Epithelial cell of prostate (primary cell): ENCODE measurements at places on chromosomes 5 and 9.

DNA sequence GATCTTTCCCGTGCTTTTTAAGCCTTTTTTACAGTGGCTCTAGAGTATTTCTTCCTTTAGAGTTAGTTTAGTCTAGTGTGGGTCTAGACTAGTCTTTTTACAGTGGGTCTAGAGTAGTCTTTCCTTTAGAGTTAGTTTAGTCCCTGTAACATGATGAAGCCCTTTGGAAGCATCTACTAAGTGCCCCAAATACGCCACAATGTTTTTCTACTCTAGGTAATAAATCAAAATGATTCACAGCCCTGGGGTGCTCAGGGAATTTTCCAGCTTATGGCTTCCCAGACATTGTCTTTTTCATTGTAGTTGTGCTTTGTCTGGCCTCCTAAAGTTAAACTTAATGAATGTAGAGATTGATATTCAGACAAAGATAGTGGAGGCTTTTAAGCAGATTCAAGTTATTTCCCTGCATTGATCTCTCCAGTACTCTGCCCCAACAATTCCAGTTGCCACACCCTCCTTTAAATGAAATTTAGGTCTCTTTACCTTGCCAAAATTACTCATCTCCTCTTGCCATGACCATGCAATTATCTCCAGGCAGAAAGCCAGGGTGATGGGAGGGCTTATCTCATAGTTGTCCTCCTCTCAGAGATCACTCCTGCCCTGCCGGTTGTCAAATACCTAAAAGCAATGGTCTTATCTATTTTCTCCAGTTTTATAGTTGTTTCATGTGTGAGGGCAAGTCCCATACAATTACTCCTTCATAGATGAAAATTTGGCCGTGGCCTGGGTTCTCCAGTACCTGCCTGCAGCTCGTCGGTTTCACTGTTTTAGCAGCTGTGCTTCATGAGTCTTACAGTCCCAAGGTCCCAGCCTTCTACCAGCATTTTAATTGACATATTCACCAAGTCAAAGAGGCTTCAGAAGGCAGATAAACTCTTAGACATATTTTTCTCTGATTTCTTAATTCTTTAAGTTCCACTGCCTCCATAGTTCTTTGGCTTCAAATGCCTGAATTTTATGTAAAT is 794.0 kb upstream of the COX7C start:
- no peak for DNase-seq

GRCh38 chr5:148834689-148835088 is 8.3 kb downstream of the ADRB2 start:
- no peak for DNase-seq

DNA sequence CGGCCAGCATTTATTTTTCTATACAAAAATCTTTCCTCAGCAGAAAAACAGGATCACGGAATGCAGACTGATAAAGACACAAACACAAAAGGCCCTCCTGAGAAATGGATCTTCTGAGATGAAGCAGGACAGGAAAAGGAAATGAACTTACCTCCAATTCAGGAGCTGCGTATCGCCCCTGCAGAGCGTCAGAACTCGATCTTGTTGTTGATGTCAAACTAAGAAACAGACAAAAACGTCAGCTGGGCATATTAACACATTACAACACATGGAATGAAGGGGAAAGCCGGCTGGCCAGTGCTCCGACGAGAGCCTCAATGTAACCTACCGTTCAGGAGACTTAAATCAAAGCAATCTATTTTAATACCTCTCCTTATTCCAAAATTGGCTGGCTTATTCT is 105.1 kb downstream of the SERINC5 start:
- DNase-seq, result no peak

GRCh38 chr5:128920345-128921215 is 44.7 kb upstream of the SLC27A6 start:
- DNase-seq, result peak; percentile 66

GRCh38 chr9:16000811-16001210 is 448.0 kb downstream of the CCDC171 start:
- no peak for DNase-seq

DNA sequence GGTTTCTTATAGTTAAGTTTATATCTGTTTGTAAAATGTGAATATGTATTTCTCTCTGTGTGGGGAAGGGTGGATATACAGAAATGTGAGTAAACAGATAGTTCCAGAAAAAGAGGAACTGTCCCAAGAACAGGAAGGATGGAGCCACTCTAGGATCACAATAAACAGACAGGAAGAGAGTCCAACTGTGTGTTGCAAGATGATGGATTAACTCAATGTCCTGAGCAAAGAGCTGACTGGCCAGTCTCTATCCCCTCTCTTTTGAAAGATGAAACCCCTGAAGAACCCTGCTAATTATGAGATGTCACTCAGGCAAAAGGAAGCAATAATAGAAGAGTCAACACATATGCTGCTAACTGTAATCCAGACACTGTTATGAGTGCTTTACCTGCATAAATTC is 202.7 kb downstream of the SEMA6A start:
- DNase-seq, result no peak

DNA sequence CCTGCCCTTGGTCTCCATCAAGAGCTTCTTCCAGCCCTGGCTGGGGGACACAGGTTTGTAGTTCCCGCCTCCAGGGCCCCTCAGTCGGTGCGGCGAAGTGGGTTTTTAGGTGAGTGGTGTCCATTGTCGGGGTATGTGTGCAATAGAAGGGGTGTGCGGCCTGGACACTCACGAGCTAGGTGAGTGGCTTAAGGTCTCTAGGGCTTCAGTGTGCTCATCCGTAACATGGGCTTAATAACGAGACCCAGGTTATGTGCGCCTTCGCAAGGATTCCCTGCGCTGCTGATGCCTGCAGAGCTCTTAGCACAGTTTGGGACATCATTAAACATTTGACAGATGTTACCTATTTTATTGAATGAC is 656 bp downstream of the CEP78 start:
- no peak for DNase-seq

GRCh38 chr5:149886692-149887470 is 57.7 kb downstream of the PDE6A start:
- DNase-seq, result no peak

DNA sequence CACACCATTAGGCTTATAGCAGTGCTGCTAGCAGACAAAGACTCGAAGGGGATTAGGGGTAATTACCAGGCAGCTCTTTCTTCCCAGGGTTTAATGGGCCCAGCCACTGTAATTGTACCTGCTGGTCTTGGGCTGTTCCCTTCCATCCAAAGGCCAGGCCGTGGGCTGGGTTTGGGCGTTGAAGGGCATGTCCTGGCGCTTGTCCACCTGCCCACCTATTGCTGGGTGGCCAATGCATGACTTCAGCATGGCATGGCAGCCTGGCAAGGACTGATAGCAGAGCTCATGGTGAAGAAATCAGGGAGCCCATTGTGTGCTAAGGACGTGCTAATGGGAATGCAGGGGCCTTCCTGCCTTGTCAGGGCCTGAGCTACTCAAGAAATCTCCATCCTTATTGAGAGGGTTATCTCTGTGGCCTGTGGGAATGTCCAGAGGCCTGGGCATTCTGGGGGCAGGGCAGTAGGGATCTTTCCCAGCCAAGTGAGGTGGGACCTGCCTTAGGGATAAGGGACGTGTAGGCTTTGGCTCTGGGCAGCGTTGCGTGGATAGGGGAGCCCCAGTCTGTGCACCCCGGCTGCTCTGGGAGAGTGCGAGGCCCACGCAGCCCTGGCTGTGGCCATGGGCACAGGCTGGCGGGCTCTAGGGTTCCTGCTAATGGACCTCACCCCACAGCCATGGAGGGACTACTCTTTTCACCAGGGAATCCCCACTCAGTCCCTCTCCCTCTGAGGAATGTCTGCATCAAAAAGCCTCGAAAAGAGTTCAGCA is 116.1 kb upstream of the PITX1 start:
- no peak for DNase-seq

DNA sequence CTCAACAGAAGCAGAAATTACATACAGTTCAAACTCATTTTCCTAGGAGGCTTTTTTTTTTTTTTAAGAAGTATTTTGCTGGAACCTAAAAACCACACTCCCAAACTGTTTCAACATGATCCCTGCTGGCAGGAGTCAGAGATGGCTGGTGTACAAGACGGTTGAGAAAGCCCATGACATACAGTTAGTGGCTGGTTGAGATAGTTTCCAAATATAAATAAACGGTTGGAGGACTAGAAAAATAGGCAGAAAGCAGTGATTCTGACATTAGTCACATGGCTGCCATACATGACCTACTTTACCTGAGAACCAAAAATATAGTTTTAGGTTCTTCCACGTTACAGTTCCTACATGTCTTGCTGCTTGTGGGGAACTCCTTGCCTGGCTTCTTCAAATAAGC is 31.7 kb upstream of the BASP1 start:
- no peak for DNase-seq

DNA sequence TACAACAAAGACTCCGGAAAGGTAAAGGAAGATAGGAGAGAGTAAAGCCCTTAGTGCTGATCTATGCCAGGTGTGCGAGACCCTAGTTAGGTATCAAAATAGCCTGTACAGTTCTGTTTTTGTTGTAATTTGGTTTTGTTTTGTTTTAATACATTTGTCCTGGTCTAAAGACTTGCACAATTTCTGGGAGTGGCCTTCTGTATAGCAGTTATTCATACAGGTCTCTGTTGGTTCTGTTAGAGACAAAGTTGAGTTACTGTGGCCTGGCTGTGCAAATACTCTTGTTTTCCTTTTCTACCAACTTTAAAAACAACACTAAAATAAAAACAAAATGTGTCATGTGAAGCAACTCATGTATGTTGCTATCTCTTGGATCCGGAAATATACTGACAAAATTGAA is 163.6 kb downstream of the COMMD10 start:
- DNase-seq, result no peak

DNA sequence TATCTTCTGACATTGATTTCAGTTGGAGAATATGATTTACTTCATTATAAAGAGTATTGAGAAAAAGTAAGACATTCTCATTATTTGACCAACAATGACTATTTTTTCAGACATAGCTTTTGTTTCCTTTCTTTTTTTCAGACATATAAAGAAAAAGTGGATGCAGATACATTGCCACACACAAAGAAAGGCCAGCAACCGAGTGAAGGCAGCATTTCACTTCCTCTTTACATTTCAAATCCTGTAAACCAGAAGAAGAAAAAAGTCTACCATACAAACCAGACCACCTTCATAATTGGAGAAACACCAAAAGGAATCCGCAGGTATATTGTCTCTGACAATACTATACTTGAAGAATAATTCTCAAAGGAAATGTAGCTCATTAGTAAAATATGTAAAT is 128.9 kb downstream of the ERCC6L2 start:
- DNase-seq, result no peak

DNA sequence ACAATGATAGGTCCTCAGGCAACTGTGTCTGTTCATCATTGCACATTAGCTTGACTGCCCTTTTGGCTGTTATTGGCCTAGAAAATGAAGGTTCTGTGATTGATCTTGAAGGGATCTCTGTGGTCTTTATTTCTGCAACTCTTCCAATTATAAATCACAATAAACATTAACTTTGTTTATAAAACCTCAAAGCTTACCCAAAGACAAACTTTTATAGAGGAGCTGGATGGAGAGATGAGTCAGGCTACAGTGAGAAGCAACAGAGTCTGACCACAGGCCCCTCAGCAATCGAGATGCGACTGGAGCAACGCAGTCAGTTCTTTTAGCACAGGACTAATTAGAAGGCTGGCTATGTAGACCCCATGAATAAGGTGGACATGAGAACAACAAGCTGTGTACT is 5.3 kb downstream of the MACROH2A1 start:
- DNase-seq, result no peak

- DNase-seq, result no peak
Measured at GRCh38 chr5:158381614-158382160, 522.7 kb upstream of the CLINT1 start.

- peak; percentile 99 for DNase-seq
Measured at GRCh38 chr9:94783102-94783682, 56.7 kb downstream of the AOPEP start.

DNA sequence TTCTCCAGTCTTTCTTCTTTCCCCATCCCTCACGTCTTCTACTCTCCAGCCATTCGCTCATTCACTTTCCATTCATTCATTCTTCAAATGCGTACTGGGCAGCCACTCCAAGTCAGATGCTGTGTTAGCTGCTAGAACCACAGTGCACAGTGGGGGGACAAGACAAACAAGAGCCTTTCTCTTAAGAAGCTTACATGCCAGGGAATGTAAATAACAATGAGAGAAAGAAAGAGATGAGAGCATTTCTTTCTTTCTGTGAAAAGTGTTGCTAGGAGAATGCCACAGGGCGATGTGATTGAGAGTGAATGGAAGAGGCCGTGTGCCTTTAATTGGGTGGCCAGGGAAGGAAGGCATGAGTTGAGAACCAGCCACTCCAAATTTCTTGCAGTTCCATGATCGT is 46.3 kb upstream of the SMIM23 start:
- no peak for DNase-seq

DNA sequence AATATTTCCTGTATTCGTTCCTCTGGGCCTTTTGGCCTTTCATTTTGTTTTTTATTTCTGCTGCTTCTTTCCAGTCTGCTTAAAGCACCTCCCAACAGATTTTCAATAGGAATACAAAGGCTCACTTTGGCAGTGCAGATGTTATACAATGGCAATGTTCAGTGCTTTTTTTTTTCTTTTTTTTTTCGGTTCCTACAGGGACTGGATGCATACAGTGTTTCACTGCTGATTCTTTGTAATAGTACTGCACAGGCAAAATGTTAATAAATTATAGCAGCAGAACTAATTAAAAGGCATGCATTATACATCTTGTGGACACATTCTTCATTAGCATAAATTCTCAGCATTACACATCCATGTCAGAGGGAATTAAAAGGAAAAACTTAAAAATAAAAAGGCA is 356.6 kb upstream of the C9orf72 start:
- DNase-seq, result no peak

GRCh38 chr5:963673-964531 is 44.7 kb upstream of the NKD2 start:
- no peak for DNase-seq

- DNase-seq, result no peak
Measured at GRCh38 chr5:154571325-154572035, 93.5 kb upstream of the HAND1 start.

- no peak for DNase-seq
Measured at GRCh38 chr5:149141224-149141956, at the start of gene ABLIM3. TSS of gene ABLIM3 (plus strand) at chr5:149141493. CDS start at chr5:149142096, 603 bp downstream.

DNA sequence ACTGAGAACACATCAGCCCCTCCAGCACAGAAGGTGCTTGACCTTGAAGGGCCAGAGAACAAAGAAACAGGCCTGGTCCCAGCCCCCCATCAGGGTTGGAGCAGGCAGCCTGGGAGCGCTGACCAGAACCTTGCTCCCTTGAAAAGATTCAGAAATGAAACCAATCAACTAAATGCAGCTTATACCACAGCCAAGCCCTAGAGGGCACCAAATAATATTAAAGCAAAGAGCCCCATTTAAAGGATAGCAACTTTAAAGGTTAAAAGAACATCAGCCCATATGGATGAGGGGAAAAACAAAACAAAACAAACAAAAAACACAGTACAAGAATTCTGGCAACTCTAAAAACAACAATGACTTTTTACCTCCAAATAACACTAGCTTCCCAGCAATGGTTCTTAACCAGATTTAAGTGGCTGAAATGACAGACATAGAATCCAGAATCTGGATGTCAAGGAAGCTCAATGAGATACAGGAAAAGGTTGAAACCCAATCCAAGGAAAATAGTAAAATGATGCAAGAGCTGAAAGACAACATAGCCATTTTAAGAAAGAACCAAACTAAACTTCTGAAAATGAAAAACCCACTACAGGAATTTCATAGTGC is 471.9 kb downstream of the MTRR start:
- DNase-seq, result no peak
